Suprapubic skin (tissue), 4 donors: ENCODE measurements at places on chromosomes 5 and 9.

DNA sequence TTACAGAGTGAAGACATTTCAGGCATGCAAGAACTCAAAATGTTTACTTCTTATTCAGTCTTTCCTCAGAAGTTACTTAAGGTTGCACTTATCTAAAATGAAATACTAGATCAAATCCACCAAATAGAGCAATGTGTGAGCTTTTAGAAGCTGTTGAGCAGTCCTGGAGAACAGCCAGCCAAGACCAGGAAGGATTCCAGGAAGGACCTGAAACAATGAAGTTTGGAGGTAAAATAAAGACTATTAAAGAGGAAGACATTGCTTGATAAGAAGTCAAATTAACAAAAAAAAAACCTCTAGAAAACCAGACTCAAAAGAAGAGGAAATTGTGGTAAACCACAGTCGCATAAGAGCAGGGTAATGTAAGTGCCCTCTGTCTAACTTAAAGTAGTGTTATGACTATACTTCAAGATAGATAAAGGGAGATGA, 156.2 kb upstream of the S1PR3 start:
- no peak for DNase-seq

GRCh38 chr5:180439911-180440769, 54.0 kb upstream of the CNOT6 start:
- DNase-seq: no peak

- DNase-seq: no peak
Measured at GRCh38 chr9:109831998-109832658, 52.1 kb downstream of the PALM2AKAP2 start.

DNA sequence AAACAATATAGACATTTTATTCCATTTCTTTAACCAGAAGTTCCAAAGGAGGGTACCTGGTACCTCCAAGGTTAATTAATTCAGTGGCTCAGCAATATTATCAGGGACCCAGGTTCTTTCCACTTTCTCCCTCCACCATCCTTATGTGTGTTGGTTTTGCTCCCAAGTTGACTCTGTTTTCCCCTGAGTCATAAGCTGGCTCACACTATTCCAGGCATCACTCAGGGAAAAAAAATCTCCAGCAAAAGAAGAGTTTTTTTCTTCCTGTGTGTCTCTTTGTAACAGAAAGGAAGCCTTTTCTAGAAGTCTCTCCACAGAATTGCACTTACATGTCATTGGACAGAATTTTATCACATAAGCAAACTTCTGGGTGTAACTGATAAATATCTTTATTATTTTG, 31.2 kb upstream of the GALNT10 start:
- no peak for DNase-seq

DNA sequence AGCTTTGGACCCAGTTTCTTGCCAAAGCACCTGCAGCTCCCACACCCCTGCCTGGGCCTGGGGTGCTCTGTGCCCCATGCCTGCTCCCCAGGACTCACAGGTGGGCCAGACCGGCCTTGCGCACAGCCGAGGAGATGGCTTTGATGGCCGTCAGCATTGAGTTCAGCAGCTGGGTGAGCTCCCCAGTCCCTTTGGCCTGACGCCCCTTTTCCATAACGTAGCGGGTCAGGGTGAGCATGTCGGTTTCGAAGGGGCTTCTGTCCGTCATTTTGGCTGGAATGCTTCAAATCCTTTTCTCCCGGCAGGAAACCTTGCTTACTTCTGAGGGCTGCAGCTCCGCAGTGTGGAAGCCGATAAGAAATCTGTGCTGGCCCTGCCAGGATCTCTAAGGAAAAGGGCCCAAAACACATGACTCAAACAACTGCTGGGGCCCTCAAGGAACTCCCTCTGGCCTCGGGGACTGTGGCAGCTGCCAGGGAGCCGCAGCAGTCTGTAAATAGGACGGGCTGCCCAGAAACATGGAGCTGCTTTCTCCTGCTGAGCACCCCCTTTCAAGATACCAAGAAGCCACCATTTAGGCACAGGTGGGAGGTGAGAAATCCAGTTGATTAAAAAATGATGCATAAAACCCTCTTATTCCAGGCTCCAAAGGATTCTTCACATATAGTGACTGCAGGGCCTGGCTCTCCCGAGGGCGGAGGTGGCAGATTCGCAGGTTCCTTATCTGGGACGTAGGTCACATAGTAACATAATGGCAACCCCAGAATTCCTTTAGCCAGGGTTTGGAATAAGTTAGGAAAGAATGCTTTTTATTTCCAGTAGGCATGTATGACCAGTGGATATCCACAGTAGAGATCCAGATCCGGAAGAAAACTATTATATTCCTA, at the start of gene FBP2:
Gene FBP2 (minus strand): TSS at position 366 of the 887 bp plus-strand sequence. CDS start 98 bp downstream, at position 268.
- DNase-seq: no peak

DNA sequence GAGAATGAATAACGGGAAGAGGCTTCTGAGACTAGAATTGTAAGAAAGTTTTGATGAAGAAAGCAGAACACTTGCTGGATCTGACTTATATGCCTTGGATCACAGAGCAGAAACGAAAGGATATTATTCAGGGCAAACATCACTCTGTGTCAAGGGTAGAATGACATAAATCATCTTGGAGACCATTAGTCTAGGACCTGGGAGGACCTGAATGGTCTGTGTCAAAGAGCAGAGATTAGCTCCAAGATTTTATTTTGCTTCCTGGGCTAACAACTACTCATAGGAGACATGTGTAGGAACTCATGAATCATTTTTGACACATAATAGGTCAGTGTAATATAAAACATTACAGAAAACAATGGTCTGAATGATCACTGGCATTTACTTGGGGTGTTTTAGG, 417.9 kb downstream of the SLCO4C1 start:
- DNase-seq: no peak

DNA sequence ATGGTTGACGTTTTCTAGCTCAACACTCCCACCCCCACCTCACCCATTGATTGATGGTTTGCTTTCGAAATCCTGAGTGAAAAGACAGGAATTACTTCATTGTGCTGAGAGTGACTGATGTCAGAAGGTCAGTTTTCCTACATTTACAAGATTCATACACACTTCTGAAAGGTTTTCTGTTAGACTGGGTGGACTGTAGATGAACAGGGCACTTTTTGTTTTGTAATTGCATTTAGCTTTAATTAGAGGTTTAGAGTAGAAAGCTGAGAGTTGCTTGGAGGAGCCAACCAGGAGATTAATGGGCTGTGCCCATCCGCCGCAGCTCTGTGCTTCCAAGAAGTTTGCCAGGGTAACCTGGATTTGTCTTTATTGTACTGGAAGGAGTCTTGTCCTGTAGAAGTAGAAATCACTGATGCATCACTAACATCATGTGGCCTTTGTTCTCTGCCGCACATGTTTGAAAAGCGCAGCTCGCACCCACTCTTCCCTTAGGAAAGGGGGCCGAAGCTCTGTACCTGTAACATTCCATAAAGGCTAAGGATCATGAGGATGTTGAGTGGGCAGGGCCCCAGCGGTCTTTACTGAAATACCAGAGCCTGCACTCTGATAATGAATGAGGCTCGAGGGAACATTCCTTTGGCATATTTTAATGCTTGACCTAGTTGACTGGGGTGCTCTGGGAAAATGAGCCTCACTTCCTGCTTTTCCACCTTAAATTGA, 267.6 kb upstream of the DMRT1 start:
- DNase-seq: no peak

DNA sequence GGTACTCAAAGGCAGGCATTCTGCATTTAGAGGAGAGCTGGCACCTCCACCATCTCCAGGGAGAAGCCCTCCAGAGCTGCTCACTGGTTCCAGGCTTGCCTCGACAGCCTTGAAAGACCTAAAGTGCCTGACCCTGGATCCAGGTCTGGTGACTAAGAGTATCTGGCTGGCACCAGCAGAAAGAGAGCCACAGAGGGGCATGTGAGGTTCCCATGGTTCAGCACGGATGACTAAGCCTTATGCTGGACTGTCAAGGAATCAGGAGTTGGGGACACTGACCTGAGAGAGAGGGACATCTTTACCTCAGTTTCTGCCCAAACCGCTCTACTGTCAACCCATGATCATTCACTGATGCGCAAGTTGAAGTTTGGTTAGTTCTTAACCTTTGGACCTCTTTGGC, 3.0 kb downstream of the ACTL7A start:
- DNase-seq: no peak

DNA sequence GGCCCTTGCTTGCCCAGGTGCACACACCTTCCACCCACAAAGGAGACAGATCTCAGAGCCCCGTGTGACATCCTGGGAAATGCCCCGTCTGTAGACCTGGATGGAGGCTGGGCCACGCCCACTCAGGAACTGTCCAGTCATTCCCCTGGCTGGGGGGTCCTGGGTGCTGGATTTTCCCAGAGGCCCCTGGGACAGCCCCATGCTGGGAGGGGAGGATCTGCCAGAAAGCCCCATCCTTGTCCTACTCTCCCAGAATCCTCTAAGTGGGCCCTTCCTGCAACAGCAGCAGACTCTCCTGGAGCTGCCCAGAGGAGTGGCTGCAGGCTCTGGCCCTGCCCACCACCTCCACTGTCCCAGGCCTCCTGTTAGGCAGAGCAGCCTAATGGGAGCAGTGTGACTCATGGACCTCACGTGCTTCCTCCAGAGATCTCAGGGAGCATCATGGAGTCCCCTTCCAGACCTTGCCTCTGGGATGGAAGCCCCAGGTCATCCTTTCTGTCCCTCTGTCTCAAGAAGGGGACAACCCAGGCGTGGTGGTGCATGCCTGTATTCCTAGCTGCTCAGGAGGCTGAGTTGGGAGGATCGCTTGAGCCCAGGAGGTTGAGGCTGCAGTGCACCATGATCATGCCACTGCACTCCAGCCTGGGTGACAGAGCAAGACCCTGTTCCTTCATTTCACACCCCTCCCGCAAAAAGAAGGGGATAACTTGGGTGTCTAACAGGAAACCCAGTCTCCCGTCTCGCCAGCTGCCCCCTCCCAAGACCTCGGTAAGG, 51.7 kb downstream of the JADE2 start:
- no peak for DNase-seq

DNA sequence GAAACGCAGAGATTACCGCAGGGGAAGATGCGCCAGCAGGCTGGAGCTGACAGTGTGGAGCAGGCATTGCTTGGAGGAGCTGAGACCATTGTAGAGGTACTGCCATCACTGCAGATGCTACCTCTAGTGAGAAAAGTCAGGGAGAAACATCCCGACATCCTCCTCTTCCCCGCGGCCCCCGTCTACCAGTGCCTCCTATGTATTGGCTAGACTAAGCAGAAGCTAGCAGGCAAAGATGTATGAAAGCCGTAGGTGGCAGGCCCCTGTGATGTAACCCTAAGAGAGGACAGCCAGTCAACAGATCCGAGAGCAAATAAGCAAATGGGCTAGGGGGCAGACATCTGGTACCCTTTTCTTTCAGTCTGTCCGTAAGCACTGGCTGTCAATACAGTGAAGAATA, 115.5 kb upstream of the ACTBL2 start:
- no peak for DNase-seq

DNA sequence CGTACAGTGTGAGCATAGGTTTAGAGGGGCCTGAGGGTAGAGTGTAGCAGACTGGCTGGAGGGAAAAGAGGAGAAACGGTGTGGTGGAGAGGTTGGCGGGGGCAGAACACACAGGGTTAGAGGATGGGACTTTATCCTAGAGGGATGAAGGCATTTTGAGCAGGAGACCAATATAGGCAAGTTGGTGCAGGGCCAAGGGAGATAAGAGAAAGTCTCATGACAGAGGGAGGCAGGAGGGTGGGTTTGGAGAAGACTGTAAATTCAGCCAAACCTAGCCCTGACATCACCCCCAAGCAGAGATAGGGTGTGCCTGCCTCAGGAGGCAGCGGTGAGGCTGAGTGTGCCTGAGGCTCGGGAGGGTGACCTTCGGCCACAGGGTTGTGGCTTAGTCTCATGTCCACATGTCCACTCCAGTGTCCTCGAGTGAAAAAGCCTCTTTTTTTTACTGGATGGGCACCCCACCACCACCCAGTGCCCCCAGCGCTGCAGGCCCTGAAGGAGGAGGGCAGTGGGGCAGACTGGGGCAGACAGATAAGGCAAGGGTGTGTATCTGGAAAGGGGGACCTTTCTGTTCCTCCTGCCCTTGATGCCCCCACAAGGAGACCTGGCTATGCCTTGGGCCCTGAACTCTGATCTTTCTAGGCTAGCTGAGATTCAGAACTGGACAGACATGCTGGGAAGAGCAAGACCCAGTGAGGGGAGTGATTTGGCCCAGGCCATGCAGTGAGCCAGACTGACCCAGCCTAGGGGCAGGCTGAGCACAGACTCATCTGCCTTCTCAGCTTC, 108.7 kb downstream of the RGS3 start:
- peak; percentile 30 for DNase-seq

- no peak for DNase-seq
Measured at GRCh38 chr5:80541392-80541791, 28.7 kb downstream of the ANKRD34B start.

GRCh38 chr9:34383904-34384303, 7.2 kb upstream of the MYORG start:
- DNase-seq: no peak

DNA sequence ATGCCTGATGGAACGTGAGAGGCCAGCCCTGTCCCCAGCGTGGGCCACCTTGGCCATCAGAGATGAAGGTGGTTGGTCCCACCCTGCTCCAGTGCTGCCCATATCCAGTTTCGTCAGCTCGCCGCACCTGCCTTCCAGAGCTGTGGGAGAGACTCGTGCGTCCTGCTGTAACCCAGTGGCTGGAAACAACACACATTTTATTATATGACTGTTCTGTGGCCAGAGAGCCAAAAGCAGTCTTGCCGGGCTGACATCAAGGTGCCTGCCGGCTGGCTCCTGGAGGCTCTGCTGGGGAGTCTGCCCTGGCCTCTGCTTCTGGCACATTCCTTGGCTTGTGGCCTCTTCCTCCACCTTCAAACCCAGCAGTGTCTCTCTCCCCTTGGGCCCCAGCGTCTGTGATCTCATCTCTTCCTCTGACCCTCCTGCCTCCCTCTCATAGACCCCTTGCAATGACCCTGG, 94.7 kb downstream of the RXRA start:
- DNase-seq: no peak

DNA sequence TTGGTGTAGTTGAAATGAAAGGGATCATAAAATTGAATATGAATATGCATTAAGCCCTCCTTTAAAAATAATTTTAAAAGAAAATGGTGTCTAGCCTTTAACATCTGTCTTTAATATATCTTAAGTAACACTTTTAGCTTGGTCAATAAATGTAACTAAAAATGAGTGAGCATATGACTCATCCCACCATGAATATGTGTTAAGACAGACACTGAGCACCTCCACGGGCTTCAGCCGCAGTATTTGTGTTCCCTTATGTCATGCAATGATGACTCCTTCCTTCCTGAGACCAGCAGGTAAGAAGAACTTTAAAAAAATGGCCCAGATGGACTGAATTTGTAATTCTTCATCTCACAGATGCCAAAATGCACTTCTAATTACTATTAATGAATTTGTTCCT, 563.2 kb downstream of the NR2F1-AS1 start:
- no peak for DNase-seq

DNA sequence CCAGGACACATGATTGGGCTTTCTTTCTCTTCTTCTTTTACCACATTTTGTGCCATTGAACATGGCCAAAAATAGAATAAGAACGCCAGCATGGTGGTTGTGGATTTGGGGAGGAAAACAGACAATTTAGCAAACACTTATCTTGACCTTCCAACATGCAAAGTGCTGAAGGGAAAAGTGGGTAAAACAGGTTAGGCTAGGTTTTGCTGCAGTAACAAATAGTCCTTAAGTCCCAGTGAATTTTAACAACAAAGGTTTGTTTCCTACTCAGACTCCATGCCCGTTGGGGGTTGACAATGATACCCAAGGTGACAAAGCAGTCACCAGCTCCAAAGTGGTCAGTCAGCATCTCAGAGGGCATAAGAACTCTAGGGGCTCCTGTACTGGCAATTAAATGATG, 43.2 kb upstream of the STC2 start:
- DNase-seq: no peak
